Transverse colon (tissue), 4 donors: ENCODE measurements at places on chromosomes 13 and 19. TPM values are rescaled to one million over a fixed set of nuclear protein-coding genes. Genes with fewer than 3 reads are reported as not detected.

Gene PODNL1
- 3.3 TPM for total RNA-seq

Gene C13orf46
- total RNA-seq: 1.1 TPM

Gene RNF225
- not detected for total RNA-seq

Gene EDNRB
- 14.6 TPM for total RNA-seq

Gene CLEC4G
- total RNA-seq: not detected

Gene C5AR1
- 5.6 TPM for total RNA-seq

Gene CYP4F11
- 7.5 TPM for total RNA-seq

Gene CARM1
- 47.6 TPM for total RNA-seq

Gene USPL1
- 15.9 TPM for total RNA-seq

- DNase-seq: peak; percentile 88
Observed at GRCh38 chr19:18388100-18388959, 2.4 kb downstream of the GDF15 start.

DNA sequence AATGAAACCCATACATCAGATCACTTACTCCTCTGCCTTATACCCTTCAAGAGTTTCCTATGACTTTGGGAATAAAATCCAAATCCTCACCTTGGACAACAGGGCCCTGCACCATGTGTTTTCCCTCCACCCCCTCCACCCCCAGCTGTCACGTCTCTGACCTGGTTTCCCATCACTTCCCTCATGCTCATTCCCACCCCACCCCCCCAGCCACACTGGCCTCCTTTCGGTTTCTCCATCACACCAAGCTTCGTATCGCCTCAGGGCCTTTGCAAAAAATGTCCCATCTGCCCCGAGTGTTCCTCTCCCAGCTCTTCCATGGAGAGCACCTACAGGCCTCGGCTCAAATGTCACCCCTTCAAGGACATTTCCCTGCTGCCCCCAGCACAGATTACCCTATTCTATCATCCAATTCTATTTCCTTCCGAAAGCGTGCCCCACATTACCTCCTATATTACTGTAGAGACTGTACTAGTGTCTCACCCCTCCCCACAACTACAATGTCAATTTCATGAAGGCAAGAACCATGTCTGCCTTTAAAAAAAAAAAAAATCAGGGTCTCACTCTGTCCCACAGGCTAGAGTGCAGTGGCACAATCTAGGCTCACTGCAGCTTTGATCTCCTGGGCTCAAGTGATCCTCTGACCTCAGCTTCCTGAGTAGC lies 16.8 kb upstream of the FFAR2 start:
- DNase-seq: no peak

DNA sequence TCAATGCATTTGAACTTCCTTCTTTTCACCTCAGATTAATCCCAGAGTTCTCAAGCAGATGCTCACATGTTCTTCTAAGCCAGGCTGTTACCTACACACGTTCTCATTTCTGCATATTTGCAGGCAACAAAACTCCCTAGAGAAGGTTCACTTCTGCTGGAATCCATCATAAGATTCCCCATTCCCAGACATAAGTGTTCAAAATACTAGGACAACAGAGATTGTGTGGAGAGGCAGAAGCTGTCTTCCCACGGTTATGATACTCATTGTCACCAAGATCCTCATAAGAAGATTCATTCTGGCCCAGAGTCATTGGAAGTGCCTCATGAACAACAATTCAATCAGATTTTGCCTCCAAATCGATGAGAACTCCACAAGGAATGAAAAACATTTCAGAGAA lies 931.6 kb upstream of the MIR17HG start:
- no peak for DNase-seq

DNA sequence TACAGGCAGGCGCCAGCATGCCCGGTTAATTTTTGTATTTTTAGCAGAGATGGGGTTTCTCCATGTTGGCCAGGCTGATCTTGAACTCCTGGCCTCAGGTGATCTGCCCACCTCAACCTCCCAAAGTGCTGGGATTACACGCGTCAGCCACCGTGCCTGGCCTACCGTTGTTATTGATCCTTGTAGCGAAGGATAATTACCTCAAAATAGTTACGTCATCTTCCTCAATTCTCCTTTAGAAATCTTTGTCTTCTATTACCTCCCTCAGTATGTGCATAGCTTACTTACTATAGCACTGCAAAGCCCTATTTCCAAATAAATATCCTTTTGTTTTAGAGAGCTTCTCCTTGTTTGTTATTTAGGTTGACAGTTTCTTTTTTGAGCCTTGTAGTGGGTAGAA lies 9.4 kb upstream of the TLE6 start:
- no peak for DNase-seq

- no peak for DNase-seq
Observed at GRCh38 chr19:30457484-30457883, 85.3 kb downstream of the ZNF536 start.

DNA sequence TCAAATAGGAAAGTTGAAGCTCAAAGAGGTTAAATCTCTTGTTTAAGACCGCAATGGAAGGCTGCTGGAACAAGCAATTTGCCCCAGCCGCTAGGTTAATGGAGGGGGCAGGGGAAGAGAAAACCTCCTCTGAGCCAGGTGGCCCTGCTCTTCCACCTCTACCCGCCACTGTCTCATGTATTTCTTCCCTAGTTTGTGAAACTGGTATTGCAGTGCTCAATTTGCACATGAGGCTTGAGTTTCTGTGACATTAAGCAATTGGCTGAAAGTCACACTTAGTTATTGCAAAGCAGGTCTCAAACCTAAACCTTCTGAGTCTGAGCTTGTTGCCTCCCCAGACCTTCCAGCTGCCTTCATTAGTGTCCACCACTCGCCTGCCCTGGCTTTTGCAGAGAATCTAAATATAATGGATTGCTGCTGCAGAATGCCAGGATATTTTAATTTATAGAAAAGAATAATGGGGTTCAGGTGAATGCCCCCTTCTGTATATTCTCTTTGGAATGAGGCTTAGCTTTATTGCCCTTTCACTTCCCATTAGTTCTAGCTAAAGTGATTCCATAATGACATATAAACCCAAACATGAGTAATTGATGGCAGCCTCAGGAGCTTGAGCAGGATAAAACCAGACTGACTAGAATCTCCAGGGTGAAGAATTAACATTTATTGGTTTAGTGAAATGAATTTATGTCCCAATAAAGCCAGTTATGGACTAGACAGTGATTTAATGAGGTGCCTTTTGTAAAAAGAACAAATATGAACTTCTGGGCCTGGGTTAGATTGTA lies 27.0 kb upstream of the OLFM4 start:
- DNase-seq: no peak

DNA sequence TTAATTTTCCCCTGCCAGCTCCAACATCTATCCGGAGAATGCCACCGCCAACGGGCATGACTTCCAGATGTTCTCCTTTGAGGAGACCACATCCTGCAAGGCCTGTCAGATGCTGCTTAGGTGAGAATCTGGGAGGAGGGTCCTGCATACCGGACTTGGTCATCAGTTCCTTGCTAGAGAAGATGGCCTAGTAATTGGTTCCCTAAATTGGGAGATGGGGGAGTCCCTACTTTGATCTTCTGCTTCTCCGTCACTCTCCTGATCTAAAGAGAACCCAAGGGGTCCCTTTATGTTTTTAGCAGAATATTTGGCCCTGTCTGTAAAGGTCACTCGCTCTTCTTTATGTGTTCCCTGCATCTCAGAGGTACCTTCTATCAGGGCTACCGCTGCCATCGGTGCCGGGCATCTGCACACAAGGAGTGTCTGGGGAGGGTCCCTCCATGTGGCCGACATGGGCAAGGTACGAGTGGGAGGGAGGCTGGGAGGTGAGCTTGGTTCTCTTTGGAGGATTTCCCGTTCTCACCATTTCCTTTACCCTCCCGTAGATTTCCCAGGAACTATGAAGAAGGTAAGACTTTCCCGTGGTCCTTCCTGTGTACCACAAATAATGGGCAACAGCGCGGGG lies 54.1 kb upstream of the ADGRE1 start:
- no peak for DNase-seq

DNA sequence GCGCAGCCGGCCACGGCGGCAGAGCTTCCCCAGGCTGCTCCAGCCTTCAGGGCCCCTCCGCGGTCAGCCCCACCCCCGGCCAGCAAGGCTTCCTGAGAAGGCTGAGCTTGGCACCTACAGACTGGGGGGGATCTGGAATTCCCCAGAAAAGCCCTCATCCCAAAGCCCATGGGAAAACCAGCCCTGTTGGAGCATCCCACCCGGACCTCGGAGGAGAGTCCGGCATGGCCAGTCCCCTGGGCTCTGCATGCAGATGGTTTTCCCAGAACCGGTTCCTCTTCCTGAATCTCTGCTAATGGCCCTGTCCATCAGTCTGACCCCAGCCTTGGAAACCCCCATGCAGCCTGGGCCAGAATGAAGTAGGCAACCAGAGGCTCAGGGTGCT lies 10.3 kb downstream of the RASA3 start:
- no peak for DNase-seq

DNA sequence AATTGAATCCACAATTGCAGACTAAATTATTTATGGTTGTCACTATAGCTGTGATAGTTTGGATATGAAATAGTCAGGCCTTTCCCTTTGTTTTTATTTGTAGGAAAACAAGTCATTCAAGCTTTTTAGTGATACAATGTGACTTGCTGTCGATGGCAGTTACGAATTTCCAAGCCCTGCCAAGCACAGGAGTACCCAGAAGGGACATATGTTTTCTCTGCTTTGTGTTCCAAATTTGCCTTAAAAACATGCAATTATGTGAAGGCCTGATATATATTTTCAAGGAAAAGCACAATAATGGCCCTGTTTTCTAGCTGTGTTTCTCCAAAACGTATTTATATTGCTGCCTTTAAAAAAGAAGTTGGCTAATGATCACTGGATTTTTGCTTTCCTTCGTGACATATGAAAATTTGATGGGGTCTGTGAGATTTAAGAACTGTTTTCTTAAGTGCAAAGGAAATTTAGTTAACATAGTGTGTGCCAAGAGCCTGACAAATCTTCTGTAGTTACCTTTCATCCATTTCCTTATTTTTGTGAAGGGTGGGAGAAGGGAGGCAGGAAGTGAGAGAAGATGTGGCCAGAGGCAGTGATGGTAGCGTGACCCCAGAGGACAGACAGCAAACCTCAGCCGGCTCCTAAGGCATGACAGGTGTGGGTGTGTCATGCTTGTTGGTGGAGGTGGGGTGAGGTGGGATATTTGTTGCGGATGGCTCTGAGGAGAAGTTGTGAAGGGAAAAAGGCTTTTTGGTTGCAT lies 79.6 kb downstream of the TEX26 start:
- no peak for DNase-seq

DNA sequence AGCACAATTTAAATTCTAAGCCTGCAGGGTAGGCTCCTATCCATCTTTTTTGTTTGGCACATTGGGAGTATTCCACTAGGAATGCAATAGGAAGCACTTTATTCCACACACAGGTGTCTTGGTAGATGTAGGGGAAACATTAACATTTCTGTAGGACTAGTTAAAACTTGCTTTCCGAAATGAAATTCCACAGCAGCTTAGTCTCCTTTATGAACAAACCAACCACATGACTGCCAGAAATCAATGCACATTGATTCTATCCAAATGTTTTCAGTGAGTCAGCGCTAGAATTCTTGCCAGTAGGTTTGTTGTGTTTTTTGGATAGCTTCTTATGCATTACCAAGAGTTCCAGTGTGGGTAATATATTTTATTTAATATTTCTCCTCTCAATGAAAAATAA lies 207.9 kb upstream of the CSNK1A1L start:
- no peak for DNase-seq

- DNase-seq: no peak
Observed at GRCh38 chr19:15249972-15250639, 17.9 kb upstream of the EPHX3 start.

- no peak for DNase-seq
Observed at GRCh38 chr19:13025819-13026456, 30.7 kb downstream of the NFIX start.

DNA sequence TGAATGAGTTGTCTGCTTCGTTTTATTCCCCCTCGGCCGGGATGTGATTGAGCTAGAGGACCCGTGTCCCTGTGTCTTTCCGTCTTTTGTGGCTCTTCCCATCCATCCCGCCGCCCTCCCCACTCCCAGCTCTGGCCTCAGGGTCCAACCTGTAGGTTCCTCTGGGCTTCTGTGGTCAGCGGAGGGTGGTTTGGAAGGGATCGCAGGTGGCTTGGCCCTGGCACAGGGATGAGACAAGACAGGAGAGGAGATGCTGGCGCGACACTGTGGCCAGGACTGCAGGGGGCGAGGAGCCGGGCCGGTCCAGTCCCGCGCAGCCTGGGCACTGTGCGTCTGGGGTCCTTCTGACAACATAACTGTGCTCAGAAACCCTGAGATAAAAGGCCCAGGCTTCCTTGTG lies 2.0 kb downstream of the EVI5L start:
- DNase-seq: no peak

- no peak for DNase-seq
Observed at GRCh38 chr19:347946-348861, 3.6 kb upstream of the MIER2 start.

- DNase-seq: no peak
Observed at GRCh38 chr13:21674490-21675009, 3.7 kb downstream of the FGF9 start.

DNA sequence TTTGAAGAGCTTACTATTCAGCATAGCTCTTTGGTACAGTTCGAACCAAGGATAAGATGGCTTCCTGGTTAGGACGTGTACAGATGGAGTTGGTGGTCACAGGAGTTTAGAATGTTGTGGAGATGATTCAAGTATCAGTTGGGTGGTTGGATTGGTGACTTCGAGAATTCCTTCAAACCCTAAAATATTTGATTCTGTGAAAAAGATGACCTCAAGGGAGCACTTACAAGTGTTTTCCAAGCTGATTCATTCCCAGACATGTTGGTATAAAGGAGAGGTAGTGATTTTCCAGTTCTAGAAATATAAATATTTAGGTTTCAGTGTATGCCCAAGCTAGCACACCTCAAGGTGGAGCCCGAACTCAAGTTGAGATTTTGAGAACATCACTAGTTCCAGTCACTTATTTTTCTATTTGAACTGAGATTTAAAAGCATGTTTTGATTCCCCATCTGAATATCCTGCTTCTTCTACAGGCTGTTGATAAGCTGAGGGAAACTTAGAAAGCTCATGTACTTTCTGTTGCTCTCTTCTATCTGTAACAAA lies 306.1 kb downstream of the DCT start:
- DNase-seq: no peak

GRCh38 chr19:19213426-19214158 lies 1.8 kb downstream of the NCAN start:
- no peak for DNase-seq

DNA sequence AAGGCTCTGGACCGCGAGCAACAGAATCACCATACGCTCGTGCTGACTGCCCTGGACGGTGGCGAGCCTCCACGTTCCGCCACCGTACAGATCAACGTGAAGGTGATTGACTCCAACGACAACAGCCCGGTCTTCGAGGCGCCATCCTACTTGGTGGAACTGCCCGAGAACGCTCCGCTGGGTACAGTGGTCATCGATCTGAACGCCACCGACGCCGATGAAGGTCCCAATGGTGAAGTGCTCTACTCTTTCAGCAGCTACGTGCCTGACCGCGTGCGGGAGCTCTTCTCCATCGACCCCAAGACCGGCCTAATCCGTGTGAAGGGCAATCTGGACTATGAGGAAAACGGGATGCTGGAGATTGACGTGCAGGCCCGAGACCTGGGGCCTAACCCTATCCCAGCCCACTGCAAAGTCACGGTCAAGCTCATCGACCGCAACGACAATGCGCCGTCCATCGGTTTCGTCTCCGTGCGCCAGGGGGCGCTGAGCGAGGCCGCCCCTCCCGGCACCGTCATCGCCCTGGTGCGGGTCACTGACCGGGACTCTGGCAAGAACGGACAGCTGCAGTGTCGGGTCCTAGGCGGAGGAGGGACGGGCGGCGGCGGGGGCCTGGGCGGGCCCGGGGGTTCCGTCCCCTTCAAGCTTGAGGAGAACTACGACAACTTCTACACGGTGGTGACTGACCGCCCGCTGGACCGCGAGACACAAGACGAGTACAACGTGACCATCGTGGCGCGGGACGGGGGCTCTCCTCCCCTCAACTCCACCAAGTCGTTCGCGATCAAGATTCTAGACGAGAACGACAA lies 1.8 kb downstream of the PCDH17 start:
- DNase-seq: peak; percentile 13
